ENCODE measurements at places on chromosomes 11 and 22.
A peak's percentile ranks its signal among the peaks of the same experiment; 100 is the strongest.

DNA sequence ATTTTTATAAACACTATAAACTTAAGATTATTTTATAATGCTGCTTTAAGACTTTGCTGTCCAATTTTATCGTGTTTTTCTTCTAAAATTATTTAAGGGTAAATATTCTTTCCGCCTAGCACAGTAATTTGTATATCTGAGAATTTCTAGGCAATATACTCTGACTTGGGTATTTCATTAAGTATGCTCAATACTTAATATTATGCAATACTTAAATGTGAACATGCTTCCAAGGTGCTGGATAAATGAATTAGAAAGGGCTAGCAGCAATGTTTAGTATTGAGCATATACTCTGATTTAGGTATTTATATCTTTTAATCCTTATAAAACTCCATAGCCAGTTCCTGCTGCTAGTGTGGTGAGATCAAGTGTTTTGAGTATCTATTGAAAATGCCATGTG is 60.3 kb upstream of the ANO3 start:
- no peak for DNase-seq

- DNase-seq: no peak
Measured at GRCh38 chr11:74204701-74205100, 33.6 kb downstream of the PPME1 start.

DNA sequence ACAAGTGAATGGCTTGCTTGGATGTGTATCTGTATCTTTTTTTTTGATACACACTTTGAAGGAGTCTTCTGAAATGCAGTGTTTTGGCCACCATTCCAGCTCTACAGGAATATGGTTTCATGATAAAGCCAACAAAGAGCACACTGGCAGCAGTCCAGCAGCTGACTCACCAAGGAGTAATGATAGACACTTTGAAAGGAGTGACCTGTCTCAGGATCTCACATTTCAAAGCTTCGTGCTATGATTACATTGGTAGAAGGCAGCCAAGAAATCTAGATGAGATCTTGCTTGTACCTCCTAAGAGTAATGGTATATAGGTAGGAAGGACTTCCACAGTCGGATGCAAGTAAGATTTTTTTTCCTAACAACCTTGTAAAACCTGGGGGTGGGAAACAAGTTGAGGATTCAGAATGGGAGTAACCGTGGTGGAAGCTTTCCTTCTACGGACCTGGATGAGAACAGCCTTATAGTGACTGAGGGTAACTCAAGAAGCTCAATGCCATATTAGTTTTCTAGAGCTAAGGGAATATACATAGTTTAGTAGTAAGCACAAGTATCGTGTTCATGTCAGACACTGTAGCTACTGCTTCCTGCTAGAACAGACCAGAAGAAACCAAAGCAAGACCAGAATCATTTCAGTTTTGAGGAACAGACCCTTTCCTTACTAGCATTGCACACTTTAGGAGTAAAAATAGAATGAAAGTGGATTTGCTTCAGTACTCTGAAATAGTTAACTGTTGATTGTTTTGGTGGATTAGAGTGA is 25.0 kb downstream of the MTMR3 start:
- no peak for DNase-seq

- no peak for DNase-seq
Measured at GRCh38 chr11:117833401-117833891, 8.9 kb upstream of the FXYD2 start.

DNA sequence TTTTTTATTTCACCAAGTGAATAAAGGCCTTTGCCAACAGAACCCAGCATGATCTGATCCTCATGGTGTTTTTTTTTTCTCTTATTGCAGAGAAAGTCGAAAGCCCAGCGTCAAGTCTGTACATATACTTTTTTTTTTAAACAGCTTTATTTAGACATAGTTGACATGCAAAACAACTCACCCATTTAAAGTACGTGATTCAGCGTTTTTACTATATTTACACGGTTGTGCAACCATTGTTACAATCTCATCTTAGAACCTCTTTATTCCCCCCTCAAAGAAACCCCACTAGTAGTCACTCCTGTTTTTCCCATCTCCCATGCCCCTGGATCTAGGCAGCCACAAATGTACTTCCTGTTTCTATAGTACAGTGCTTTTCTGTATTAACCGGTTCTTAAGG is 20.6 kb upstream of the AP1B1 start:
- no peak for DNase-seq

DNA sequence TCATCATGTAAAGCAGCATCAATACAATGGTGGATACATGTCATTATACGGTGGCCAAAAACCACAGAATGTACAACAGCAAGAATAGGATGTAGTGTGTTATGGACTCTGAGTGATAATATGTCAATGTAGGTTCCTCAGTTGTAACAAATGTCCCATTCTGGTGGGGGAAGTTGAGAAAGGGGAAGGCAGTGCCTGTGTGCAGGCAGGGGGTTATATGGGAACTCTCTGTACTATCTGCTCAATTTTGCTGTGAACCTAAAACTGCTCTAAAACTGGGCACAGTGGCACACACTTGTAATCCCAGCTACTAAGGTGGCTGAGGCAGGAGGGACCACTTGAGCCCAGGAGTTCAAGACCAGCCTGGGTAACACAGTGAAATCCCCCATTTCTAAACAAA is 5.9 kb downstream of the CHKA start:
- no peak for DNase-seq

- no peak for DNase-seq
Measured at GRCh38 chr22:49751318-49751965, 76.2 kb downstream of the BRD1 start.

DNA sequence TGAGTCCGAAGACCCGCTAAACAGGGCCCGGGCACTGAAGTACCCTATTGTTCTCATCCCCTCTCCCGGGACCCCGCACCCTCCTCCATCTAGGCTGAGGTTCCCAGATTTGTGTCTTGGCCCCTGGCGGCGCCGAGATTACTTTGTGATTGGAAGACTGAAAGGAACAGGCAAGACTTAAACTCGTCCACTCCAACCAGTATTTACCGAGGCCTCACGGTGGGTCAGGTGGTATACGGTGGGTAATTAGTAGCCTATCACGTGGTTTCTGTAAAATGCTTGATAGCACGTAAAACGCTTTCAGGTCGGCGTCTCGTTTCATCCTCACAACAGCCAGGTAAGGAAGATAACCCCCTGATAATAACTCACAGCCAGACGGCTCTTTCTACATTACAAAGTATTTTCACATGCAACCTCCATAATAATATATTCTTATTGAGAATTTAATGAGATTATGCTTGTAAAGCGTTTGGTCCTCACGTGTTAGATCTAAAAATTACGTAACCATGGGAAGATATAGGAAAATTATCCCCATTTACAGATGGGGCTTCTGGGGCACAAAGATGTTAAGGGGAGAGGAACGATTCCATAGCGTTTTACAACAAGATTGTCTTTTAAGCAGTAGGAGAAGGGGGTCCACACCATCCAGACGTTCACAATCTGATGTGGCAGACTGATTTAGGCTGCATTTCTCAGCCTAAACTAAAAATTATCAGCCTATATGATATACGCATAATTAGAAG is 642 bp upstream of the PIK3C2A start:
- peak; percentile 67 for DNase-seq

DNA sequence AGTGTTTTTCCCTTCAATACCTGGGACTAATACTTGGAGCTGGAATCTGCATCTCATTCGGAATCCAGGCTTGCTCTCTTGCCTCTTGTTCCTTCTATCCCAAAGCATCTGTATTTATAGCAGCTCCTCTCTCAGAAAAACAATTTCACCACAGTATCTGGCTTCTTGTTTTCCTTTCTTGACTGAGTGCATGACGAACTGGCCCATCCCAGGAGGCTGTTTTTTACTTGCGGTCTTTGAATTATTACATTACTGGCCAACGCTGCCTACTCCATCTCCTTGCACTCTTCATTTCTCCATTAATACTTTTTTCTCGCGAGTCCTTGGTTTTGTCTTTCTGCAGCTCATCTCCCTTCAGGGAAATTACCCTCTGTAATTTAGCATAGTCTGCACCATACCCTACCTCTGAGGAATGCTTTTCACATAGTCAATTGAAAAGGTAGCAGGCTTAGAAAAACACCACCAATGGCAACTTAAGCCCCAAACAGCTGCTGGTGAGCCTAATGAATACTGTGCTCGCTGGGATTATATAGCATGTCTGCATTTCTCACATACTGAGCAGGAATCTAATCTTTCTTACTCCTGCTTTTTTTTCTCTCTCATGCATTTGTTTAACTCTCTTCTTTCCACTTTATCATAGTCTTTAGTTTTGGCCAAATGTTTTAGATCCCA is 277.4 kb upstream of the SESN3 start:
- DNase-seq: no peak

GRCh38 chr22:44351685-44352377 is 39.1 kb upstream of the SHISAL1 start:
- peak; percentile 92 for DNase-seq

DNA sequence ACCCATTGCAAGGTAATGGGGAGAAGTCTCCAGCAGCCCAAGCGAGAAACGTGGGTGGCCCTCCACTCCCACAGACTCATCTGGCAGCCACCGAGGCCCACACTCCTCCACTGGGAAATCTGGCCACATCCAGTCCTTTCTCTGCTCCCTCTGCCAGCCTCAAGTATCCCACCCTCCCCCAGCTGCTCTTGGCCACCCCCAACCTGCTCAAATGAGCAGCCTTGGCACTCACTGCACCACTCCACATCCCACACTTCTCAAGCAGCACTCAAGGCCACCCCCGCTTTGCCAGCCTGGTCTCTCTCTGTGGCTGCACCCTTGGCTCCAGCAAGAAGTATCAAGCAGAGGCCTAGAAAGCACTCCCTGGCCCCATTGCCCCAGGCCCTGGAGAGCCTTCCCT is 28.2 kb downstream of the SLC22A12 start:
- no peak for DNase-seq

- no peak for DNase-seq
Measured at GRCh38 chr22:38135133-38135706, 24.7 kb upstream of the BAIAP2L2 start.

GRCh38 chr11:41866525-41866924 is 407.1 kb upstream of the LRRC4C start:
- DNase-seq: no peak

DNA sequence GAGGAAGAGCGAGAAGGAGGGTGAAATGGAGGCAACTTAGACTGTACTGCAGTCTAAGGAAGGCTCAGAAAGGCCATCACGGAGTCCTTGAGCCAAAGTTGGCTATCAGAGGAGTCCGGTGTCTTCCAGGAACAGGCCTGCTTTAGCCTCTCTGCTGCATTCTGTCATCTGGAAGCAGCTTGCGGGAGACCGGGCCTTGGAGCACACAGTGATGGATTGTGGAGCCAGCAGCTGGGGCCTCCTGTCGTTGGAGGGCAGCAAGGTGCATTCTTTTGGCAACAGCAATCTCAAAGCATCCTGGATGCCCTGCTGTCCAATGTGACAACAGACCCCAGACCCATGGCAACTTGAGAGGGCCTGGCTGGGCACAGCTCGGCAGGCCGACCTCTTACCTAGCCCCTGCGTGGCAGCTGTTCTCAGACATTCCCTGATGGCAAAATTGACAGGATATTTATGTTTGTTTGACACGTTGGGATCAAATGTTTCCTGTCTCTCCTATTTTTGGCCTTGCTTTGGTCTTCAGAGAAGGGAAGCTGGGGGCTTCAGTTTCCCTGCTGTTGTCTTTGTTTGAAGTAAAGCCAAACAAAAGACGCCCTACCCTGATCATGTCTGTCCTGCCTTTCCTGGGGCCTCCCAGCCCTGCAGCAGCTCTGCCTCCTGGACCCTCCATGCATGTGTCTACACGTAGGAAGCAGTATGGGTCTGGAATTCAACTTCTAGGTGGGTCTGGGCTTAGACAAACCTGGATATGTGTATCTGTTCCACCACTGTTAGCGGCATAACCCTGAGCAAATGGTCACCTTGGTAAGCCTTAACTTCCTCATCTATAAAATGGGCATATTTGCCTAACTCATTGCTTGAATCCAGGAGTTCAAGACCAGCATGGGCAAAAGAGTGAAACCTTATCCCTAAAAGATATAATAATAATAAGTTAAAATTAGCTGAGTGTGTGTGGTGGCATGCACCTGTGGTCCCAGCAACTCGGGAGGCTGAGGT is 43.9 kb upstream of the LMO2 start:
- no peak for DNase-seq

GRCh38 chr22:50675553-50676179 is 3.0 kb downstream of the SHANK3 start:
- no peak for DNase-seq

DNA sequence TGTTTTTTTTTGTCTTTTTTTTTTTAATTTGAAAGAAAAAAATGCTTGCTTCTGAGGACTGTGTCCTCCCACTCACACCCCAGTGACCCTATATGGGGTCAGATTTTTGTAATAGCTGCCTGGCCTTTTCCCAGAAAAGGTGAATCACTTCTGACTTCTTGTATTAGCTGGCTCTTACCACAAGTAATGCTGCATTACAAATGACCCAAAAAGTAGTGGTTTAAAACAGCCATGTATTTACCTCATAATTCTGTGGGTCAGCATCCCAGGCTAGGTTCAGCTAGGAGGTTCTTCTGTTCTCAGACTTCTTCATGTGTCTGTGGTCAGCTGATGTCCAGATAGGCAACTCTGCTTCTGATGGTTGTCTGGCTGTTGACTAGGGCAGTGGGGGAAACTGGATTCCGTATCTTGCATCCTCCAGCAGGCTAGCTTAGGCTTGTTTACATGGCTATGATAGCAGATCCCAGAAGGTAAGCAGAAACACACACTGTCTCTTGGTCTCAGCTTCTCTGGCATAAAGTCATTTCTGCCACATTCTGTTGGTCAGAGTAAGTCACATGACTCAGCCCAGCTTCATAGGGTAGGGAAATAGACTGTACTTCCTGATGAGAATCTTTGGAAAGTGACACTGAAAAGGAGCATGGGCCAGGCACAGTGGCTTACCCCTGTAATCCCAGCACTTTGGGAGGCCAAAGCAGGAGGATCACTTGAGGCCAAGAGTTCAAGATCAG is 19.5 kb downstream of the LHFPL7 start:
- no peak for DNase-seq
